Ovary (tissue), 10 donors: ENCODE measurements at places on chromosomes 2 and 18. TPM values are rescaled to one million over a fixed set of nuclear protein-coding genes. Genes with fewer than 3 reads are reported as not detected.

- no peaks in the 10 kb centered on the region for H3K27me3 ChIP-seq
- H3K4me1 ChIP-seq = no peaks in the 10 kb centered on the region
- no peaks in the 10 kb centered on the region for H3K36me3 ChIP-seq
- no peak overlapping the region for H3K27ac ChIP-seq
These were observed 368.5 kb upstream of the NT5C1B start for GRCh38 chr2:18957909-18958308.

GRCh38 chr2:212677466-212677865 lies 138.9 kb upstream of the ERBB4 start:
- H3K36me3 ChIP-seq = no peaks in the 10 kb centered on the region
- no peak overlapping the region for H3K4me3 ChIP-seq
- no peak for DNase-seq

DNA sequence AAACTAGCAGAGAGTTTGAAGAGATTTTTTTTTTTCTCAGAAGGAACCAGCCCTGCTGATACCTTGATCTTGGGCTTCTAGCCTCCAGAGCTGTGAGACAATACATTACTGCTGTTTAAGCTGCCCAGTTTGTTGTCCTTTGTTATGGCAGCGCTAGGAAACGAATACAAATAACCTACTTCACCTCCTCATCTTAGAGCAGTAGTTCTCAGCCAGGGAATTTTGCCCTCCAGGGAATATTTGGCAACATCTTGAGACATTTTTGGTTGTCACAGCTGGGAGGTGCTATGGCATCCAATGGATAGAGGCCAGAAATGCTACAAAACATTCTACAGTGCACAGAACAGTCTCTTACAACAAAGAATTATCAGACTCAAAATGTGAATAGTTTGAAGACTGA lies 43.9 kb upstream of the BCL11A start:
- no peak overlapping the region for H3K4me3 ChIP-seq
- H3K27me3 ChIP-seq = no peaks in the 10 kb centered on the region
- DNase-seq = no peak
- no peaks in the 10 kb centered on the region for H3K36me3 ChIP-seq
- H3K4me1 ChIP-seq = no peaks in the 10 kb centered on the region

The ACADL gene
- total RNA-seq = 31.7 TPM

The MROH2A gene
- total RNA-seq = not detected

The GREB1L gene
- total RNA-seq = 22.8 TPM

DNA sequence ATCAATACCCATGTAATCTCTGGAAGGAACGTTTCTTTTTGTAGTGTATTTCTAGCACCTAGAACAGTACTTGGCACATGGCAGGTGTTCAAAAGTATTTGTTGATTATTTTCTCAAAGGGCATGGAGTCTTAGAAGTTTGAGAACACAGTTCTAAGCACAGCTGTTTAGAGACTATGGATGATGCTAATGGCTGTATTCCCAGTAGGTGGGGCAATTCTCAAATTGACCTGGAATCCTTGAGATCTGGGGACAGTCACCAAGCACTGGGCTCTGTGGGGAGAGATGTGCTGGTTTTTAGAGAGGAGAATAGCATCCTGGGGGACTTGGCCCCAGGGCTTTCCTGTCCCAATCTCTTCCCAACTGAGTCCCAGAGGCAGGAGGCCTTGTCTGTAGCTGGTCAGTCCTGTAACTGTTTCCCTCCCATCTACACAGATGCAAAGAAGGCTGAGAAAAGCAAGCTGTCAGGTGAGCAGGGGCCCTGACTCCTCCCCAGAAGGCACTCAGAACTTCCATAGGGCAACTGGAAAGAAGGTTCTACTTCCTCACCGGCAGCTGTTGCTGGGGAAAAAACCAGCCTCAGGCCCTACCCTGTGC lies 17.5 kb upstream of the IL36G start:
- H3K27ac ChIP-seq = no peak overlapping the region
- H3K4me3 ChIP-seq = no peak overlapping the region
- H3K4me1 ChIP-seq = no peaks in the 10 kb centered on the region
- DNase-seq = no peak
- H3K27me3 ChIP-seq = no peaks in the 10 kb centered on the region
- no peaks in the 10 kb centered on the region for H3K36me3 ChIP-seq

- no peak overlapping the region for H3K4me3 ChIP-seq
- no peak for DNase-seq
- no peaks in the 10 kb centered on the region for H3K4me1 ChIP-seq
- H3K36me3 ChIP-seq = no peaks in the 10 kb centered on the region
- no peak overlapping the region for H3K27ac ChIP-seq
These were observed 190.5 kb upstream of the TWIST2 start for GRCh38 chr2:238657132-238658053.

DNA sequence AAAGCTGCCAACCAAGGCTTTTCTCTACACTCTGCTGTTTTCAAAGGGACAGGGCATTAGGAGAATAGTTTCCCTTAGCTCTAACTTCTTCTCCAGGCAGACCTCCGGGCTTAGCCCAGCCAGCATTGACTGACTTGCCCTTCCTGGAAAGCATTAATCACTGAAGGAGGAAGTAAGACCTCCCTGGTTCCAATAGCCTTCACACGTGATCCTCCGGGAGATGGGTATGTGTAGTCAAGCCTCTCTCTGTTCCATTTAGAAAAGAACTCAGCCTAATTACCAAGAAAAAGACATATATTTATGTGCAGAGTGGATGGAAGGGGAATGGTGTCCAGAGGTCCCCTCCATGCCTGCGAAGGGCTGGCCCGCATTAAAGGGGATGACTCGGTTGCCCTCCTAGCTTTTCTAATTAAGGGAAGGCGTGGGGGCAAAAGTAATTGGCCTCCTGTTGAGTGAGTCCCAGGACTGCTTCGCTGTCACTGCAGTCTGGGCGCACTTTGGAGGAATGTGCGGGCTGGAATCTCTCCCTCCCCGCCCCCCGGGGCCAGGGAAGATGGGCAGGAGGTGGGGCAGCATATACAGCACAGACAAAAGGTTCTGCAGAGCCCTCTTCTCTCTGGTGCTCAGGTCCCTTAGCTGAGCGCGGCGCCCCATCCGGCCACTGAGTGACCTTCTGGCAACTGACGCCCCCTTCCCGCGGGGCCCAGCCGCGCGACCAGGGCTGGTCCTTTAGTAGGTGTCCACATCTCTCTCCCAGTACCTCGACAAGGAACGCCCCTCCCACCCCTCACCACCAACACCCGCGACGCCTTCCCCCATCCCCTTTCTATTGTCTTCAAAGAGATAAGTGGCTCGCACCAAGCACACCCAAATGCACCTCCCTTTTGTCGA lies 686.0 kb downstream of the NRXN1 start:
- H3K27ac ChIP-seq = no peak overlapping the region
- H3K4me1 ChIP-seq = no peaks in the 10 kb centered on the region
- H3K27me3 ChIP-seq = no peaks in the 10 kb centered on the region
- DNase-seq = no peak
- H3K4me3 ChIP-seq = no peak overlapping the region
